ENCODE measurements at places on chromosomes 7 and 10.

DNA sequence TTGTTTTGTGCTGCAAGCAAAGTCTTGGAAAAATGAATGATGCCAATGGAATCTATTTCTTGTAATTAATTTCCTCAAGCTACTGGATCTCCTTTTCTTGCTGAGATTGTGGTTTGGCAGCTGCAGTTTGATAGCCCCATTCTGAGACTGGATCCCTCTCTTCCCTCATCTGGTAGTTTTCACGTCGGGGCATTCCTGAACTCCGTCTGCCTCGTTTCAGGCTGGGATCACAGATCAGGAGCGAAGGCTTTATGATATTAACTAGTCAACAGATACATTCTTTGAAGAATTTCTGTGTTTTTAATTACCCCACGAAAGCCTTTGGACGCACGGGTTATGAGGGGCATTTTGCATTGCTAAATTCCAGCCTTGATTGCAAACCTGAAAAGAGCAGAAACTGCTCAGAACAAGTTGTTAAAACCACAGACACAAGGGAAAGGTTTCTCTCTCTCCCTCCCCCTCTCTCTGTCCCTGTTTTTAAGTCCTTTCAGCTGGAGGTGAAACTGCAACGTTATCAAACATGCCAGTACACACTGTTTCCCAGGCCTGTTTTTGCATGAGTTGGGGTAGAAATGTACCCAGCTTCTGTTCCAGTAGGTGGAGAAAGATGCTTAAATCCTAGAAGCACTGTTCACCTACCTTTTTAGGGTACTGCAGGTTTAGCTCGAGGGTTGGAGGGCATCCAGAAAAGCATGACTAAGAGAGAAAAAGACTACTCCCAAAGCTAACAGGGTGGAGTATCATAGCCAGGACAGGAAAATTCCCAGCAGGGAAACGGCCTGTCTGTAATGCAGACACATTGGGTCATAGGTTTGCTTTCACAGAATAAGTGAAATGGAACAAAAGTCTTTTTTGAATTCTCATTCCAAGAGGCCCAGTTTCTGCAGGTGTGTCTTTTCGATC, 124.3 kb downstream of the CUX1 start:
- no peak for DNase-seq

DNA sequence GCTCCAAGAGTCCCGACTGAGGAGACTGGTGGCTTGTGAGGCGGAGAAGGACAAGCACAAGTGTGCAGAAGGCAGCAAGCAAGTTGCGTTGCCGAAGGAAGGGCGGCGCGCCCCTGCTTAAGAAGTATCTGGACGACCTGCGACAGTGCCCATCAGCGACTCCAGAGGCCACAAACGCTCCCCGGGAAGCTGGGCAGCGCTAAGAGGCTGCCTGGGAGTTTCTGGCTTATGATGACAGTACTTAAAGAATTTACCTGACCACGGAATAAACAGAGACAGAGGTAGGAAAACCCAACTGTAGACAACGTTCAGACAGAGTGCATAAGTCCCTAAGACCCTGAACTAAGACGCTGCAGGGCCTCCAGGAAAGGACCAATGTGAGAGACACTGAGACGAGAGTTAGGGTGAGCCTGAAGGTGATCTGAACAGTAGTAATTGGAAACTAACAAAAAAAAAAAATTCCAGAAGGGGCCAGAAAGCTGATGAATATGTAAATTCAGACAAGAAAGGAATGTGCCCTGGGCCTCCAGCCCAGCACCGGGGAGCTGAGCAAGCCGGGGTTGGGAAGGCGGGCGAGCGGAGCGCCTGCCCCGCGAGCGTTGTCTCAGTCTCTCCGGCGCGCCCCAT, 1.0 kb downstream of the OSBPL3 start:
- no peak for DNase-seq

GRCh38 chr7:30646154-30646553, 36.1 kb downstream of the CRHR2 start:
- DNase-seq, result no peak

DNA sequence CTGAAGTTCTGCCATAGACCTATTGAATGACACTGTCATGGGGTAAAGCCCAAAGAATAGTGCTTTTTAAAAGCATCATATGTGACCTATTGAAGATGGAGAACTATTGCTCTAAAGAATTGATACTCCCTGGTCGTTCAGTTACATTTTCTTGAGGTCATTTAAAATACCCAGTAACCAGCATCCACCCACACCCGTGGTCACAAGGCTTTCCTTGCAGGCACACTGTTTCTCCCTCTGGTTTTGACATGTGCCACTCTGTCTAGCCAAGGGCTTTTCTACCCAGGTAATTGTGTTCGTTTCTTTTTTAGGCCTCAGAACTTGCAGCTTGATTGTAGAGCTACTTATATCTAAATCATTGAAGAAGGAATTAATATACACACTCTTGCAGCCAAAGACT, 68.3 kb upstream of the LYZL2 start:
- no peak for DNase-seq

DNA sequence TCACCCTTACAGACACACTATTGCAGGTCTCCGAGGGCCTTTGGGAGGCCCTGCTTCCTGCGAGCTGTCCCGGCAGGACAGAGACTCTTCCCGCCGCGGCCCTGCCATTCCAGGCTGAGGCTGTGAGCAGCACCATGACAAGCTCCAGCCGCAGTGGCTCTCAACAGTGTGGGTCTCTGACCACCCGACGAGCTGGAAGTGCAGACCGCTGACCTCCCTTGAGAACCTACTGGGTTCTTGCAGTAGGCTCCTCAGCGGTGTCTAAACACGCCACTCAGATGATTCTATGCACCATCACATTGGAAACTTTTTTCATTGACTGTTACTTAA, 303.4 kb downstream of the WDR37 start:
- DNase-seq, result no peak
